NCI-H1436 (cell line): ENCODE measurements at places on chromosomes 1 and 21.

GRCh38 chr1:53512807-53513755 lies 53.9 kb downstream of the DMRTB1 start:
- no peak for DNase-seq

DNA sequence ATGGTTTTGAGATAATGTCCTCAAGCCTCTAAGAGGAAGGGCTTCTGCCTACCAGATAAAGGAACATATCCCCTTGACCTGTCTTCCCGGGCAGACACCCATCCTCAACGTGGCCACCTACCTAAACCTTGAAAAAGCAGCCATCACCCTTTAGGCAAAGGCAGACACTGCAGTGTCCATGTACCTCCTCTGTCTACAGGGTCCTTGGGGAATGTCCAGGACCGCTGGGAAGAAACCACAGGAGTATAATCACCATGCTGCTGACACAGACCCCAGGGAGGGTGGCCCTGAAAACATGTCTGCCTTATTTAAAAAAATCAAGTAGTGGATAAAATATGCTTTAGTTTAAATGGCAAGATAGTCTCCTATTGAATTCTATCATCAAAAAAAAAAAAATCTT lies 16.6 kb downstream of the BCAR3 start:
- no peak for DNase-seq

DNA sequence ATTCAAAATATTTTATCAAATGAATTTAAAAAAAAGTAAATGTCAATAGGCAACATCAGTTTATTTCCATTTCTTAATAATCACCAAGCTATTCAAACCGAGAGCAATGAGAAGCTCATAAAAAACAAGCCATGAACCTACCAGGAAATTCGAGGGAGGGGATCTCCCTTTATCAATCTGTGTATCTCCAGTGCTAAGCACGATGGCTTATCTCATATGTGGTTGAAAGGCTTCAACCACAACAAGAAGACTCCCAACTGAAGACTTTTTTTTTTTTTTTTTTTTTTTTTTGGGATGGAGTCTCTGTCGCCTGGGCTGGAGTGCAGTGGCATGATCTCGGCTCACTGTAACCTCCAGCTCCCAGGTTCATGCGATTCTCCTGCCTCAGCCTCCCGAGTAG lies 833.3 kb downstream of the USP25 start:
- no peak for DNase-seq

GRCh38 chr1:244388961-244389360 lies 62.7 kb downstream of the ADSS2 start:
- DNase-seq: no peak

DNA sequence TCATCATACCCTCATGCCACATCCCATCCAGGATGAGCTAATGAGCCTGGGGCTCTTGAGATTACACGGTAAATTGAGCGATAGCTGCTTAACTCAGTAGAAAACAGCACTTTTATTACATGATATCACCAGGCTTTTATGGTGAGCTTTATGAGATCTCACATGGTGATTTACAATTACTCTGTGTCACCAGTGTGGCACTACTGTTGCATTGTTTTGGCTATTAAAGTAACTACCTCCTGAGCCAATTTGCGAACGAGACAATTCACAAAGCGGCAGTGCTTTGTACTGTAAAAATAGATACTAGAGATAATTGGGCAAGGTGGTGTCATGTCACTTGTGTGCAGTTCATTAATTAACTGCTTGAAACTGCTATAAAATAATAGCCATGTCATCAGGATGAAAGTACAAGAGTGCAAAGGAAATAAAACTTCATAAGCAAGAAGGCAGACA lies 767.7 kb upstream of the ADGRL2 start:
- peak; percentile 74 for DNase-seq

- peak; percentile 51 for DNase-seq
Measured at GRCh38 chr1:172533513-172534151, 682 bp downstream of the SUCO start.

DNA sequence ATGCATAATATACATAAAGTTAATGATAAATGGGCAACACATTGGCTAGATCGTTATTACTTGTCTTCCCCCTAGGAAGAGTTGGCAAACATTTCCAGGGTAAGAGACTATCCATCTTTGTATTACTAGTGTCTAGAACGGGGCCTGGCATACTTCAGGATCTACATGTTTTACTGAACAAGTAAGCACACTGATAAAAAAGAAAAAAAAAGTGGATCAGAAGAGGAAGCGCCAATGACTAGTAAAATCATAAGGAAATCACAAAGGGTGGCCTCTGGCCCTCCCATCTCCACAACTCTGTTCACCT lies 482 bp downstream of the TM2D1 start:
- no peak for DNase-seq

DNA sequence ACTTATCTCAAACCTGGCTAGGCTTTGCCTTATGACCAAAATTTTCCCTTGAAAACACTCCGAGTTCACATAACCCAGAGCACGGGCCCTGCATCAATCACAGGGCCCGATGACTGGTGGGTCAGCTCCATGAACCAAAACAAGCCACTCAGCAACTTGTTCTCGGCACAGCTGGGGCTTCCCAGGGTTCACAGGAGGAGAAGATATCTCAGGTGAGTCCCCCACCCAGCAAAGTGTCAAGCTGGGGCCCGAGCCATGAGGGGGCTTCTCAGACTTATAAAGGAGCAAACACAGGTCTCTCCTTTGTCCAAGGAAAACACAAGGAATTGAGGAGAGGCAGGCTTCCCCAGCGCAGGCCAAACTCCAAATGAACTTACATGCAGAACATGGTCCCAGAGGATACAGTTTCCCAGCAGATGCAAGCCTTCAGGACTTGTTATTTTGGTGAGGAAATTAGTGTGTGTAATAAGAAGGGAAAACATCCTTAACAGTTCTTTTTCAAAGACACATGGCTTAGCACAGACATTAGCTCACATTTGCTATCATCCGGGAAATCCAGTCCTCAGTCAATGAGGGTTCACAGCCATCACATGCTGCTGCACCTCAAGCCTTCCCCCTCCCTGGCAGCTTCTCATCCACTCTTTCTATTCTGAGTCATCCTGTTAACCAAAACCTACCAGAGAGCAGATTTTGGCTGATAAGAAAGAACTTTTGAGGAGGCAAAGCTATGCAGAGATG lies 98.1 kb upstream of the NFIA start:
- DNase-seq: no peak

GRCh38 chr21:46561445-46562090 lies 43.3 kb downstream of the S100B start:
- DNase-seq: no peak

DNA sequence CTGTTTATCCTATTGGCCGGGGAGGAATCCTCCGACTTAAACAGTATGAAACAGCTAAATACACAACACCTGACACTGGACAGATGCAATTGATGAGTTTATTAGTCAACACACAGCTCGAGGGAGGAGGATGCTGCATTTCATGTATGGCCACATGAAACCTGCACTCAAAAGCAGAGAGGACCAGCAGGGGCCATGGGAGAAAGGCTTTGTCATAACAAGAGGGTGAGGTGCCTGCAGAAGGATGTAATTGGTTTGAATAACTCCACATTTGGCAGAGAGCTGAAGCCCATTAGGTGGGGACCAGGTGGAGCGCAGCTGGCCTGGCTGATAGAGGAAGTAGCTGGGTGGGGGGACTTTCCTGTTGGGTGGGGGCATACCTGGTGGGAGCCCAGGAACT lies 599.1 kb downstream of the PTPRU start:
- peak; percentile 68 for DNase-seq

DNA sequence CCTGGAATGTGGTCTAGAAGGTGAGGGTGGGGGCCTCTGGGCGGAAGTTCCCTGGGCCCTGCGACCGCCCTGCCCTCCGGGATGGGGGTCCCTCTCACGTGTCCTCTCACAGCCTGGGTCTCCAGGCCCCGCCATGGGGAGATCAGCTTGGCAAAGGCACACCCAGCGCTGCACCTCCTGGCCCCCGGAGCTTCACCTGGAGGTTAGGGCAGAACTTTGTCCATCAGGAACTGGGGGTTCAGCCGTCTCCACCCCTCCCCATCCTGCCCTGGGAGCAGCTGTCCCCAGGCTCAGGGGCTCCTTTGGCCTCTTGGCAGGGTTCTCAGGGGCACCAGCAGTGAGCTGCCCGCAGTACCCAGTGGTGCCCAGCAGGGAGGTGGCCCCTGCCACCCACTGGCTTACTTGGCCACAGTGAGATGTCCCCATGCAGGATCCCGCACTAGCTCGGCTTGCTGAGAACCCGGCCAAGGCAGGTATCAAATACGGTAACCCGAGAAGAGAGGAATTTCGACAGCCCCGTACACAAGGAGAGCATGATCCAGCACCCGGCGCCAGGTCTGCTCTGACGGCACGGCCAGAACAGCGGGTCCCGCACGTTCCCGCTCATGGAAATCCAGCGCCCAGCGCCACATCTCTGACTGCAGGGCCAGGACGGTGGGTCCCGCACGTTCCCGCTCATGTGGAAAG lies 36.7 kb downstream of the RRP1 start:
- DNase-seq: no peak

DNA sequence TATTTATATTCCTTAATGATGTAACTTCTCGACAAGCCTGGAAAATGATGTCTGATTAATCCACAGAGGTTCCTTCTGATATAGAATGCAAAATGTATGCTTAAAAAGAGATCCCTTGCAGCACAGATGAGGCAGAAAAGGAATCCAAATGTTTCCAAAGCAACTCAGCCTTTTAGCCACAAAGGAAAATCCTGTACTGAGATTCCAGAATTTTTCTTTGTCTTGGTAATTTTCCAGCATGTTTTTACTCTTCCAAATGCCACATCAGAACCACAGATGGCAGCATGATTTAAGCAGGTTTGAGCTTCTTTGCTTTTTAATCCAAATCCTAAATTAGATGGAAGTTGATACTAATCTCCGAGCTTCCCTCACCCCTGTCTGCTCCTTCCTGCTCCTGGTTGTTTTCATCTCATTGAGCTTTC lies 176.4 kb upstream of the PALMD start:
- no peak for DNase-seq

GRCh38 chr1:62514746-62515423 lies 78.0 kb downstream of the USP1 start:
- DNase-seq: no peak

DNA sequence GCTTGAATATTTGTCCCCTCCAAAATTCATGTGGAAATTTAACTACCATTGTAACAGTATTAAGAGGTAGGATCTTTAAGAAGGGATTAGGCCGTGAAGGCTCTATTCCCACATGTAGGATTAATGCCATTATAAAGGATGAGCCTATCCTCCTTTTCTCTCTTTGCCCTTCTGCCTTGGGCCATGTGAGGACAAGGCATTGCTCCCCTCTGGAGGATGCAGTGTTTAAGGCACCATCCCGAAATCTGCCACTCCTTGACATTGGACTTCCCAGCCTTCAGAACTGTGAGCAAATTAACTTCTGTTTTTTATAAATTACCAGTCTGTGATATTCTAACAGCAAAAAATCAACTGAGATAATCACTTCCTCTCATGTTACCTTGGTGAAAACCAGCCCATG lies 124.4 kb downstream of the TOMM20 start:
- no peak for DNase-seq
